ENCODE measurements at places on chromosomes 16 and 17. TPM values are rescaled to one million over a fixed set of nuclear protein-coding genes. Genes with fewer than 3 reads are reported as not detected.

The CCL3 gene
- total RNA-seq: 4.4 TPM

The OR1A2 gene
- not detected for total RNA-seq

The KIF2B gene
- not detected for total RNA-seq

- no peak overlapping the region for H3K4me3 ChIP-seq
- no peaks in the 10 kb centered on the region for H3K36me3 ChIP-seq
Observed at GRCh38 chr17:61496957-61497653, 44.9 kb downstream of the TBX4 start.

DNA sequence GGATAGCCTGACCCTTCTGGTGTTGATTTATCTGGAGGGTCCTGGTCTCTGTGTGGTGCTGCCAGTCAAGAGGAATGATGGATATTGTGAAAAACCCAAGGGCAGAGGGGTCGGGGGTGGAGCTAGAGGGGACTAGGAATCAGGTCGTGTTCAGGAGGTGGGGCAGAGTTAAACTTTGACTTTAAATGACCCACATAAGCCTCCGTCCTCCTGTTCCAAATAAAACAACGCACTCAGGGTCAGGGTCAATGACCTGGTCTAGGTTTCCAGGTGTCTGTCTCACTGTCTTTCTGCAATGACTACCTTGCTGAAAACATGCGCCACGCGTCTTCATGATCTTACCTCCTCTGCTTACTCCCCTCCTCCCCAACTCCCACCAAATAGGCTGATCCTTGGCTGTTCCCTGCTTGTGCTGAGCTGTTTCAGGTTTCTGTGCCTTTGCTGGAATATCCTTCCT is 14.7 kb downstream of the AOC3 start:
- no peaks in the 10 kb centered on the region for H3K36me3 ChIP-seq
- H3K4me1 ChIP-seq: no peaks in the 10 kb centered on the region
- no peak overlapping the region for H3K4me3 ChIP-seq
- H3K27ac ChIP-seq: no peak overlapping the region
- H3K27me3 ChIP-seq: no peaks in the 10 kb centered on the region

Data from transverse colon (tissue), 4 donors.